MV-4-11 (cell line): ENCODE measurements at places on chromosomes 1 and 21.

DNA sequence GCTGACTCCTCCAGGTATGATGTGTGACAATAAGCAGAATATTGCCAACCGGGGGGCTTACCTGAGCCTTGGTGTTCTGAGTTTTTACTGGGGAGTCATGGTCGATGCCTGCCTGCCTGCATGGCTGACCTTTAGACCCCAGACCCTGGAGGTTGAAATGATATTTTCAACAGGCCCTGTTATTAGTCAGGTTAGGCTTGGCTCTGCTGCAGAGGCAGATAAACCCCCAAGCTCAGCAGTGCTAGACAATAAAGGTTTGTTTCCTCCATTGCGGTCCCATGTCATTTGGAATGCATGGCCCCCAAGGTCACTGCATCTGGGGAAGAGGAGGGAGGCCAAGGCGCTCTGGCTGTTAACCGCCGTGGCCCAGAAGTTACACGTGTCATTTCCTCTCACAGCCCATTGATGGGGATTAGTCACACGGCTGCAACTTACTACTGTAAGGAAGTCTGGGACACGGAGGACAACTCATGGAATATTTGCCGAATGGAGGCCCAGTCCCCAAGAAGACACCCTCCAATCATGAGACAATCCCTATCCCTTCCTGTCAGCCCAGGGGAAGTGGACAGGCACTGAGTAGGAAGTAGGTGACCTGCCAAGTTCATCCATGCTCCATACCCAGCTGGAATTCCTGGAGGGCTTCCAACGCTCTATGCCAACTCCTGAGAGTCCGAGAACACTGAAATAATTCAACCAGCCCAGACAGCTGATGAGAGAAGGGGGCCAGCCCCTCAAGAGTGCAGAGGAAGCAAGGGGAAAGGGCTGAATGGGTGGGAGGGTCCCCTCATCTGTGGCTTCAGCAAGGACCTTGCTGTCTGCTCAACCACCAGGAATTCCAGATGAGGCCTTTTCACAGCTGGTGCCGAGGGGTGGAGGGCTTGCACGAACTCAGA, 97.3 kb downstream of the TAS1R2 start:
- DNase-seq: no peak

DNA sequence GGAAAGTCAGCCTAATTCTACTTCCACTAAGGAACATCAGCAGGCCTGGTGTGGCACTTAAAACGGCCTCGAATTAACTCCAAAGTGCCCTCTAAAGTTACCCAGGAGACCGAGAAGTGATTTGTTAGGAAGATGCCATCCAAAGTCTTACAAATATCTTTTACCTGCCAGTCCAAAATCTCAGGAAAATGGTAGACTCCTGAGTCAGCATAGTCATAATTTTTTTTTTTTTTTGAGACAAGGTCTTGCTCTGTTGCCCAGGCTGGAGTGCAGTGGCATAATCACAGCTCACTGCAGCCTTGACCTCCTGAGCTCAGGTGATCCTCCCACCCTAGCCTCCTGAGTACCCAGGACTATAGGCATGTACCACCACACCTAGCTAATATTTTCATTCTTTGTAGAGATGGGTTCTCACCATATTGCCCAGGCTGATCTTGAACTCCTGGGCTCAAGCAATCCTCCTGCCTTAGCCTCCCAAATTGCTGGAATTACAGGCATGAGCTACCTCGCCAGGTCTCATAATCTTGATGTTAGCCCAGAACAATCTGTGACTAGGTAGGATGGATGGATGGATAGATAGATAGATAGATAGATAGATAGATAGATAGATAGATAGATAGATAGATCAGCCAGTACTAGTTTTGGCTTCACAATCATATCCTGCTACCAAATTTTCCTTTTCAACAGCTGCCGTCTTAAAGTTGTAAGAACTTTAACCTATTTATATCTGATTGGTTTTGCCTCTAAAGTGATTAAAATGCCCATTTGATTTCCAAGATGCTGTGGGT, 25.3 kb upstream of the PPP2R5A start:
- DNase-seq: no peak

- DNase-seq: peak; percentile 39
Observed at GRCh38 chr21:38938343-38938742, 132.6 kb downstream of the ETS2 start.

- DNase-seq: no peak
Observed at GRCh38 chr1:83497563-83497962, 501.4 kb downstream of the TTLL7 start.

DNA sequence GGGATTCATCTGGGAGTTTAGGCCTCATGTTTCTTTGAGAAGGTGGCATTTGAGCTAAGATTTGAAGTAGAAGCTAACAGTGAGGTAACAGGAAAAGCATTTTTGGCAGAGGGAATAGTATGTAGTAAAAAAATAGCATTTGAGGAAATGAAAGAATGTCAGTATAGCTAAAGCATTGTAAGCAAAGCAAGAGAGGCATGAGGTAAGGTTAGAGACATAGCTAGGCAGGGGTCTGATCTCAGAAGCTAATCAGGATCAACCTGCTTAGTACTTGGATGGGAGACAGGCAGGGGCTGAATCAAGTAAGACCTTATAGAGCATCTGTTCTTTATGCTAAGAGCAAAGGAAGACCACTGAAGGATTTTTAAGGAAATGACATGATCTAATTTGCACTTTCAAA, 4.0 kb downstream of the POLR3C start:
- DNase-seq: peak; percentile 35

- DNase-seq: no peak
Observed at GRCh38 chr1:224432672-224433040, 1.9 kb downstream of the WDR26 start.

DNA sequence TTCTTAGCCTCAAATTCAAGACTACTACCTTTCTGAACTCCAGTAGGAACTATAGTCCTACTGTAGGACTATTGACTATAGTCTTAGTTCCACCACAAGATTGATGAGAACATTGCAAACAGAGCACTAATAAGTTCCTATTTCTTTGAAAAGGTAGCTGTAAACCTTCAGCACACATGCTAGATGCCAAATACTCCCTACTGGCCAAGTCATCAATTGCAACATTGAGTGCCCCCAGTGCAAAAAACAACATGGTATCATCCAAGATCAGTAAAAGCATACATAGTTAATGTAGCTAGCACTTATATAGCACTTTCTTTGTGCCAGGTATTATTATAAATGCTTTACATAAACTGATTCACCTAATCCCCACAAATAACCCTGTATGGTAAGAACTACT, 99.8 kb downstream of the MRPL39 start:
- DNase-seq: no peak

DNA sequence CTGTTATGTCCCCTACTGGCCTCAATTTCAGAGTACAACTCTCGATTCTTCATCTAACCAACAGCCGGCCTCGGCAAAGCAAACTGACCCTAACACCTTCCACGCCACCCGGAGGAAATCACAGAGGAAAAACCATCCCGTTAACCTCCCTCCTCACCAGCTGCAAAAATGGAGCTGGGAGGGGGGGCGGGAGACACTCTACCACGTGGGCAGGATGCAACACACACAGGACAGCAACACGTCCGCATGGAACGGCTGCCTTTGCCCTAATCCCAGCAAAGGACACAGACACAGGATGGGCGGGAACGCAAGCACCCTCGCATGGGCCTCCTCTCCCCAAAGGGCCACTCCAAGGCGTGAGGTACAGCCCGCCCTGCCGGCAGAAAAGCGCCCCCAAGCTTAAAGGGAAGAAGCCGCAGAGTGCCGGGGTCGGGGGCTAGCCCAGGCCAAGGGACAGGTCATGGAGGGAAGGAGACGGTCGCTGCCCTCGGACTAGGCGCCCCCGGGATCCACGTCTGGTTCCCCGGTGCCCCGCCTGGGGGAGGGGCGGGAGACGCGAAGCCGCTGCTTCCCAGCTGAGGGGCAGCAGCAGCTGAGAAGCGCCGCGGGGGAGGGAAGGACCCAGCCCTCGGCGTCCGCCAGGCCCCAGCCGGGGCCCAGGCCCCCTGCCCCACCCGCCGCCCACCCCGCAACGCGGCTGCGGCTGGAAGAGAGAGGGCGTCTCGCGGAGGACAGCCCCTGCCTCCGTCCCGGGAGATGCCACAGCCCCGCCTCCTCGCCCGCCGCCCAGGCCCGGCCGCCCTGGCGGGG, 590 bp downstream of the FOXJ3 start:
- DNase-seq: peak; percentile 63

GRCh38 chr1:2602311-2602835, 15.8 kb downstream of the PRXL2B start:
- no peak for DNase-seq

DNA sequence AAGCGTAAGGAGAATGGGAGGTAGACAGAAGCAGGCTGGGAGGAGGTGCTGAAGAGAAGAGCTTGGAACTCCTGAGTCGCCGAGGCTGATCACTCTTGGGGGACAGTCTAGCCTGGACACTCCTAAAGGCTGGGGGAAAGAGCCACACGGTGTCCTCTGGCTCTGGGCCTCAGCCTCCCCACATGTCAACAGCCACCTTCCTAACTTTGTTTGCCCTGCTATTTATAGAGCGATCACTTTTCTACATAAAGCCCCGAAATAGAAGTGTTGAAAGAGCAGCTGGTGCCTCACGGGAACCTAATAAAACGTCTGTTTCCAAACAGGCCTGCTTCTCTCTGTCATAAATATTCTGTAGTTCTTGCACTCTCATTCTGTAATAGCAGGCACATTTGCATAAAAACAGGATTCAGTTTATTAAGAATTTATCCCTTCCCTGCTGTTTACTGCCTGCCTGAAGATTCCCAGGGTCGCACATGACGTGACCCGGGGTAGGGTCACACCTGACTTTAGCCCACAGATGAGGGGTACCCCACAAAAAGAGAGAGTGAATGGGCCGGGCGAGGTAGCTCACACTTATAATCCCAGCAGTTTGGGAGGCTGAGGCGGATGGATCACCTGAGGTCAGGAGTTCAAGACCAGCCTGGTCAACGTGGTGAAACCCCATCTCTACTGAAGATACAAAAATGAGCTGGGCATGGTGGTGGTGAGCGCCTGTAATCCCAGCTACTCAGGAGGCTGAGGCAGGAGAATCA, 212.5 kb downstream of the TOMM20 start:
- DNase-seq: peak; percentile 58

- DNase-seq: no peak
Observed at GRCh38 chr1:211637066-211637465, 38.4 kb downstream of the NEK2 start.

- DNase-seq: no peak
Observed at GRCh38 chr21:44413566-44414290, 41.6 kb upstream of the LRRC3 start.

DNA sequence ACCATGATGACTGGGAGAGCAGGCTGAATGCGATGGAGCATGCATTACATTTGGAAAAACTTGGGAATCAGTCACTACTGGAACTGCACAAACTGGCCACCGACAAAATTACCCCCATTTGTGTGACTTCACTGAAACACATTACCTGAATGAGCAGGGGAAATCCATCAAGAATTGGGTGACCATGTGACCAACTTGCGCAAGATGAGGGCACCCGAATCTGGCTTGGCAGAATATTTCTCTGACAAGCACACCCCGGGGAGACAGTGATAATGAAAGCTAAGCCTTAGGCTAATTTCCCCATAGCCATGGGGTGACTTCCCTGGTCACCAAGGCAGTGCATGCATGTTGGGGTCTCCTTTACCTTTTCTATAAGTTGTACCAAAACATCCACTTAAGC, 9.1 kb downstream of the SNIP1 start:
- DNase-seq: no peak

- no peak for DNase-seq
Observed at GRCh38 chr1:89195476-89195875, 3.3 kb downstream of the GBP4 start.
